CD4-positive, alpha-beta memory T cell (primary cell): ENCODE measurements at places on chromosomes 6 and 20. TPM values are rescaled to one million over a fixed set of nuclear protein-coding genes. Genes with fewer than 3 reads are reported as not detected.
A peak's percentile ranks its signal among the peaks of the same experiment; 100 is the strongest.

The RGS17 gene
- not detected for total RNA-seq

The NKAIN4 gene
- total RNA-seq = not detected

The ACTL10 gene
- 5.5 TPM for total RNA-seq

The HLA-DQA1 gene
- 5.8 TPM for total RNA-seq

The ABHD16B gene
- not detected for total RNA-seq

The OVOL2 gene
- not detected for total RNA-seq

The ADGRG6 gene
- total RNA-seq = 0.47 TPM

The CSNK2A1 gene
- total RNA-seq = 81.6 TPM

The RALGAPA2 gene
- total RNA-seq = 33.6 TPM

GRCh38 chr6:169898788-169899480 lies 147.5 kb downstream of the ERMARD start:
- DNase-seq = no peak

GRCh38 chr20:62561948-62562347 lies 80.4 kb upstream of the SLCO4A1 start:
- DNase-seq = no peak

DNA sequence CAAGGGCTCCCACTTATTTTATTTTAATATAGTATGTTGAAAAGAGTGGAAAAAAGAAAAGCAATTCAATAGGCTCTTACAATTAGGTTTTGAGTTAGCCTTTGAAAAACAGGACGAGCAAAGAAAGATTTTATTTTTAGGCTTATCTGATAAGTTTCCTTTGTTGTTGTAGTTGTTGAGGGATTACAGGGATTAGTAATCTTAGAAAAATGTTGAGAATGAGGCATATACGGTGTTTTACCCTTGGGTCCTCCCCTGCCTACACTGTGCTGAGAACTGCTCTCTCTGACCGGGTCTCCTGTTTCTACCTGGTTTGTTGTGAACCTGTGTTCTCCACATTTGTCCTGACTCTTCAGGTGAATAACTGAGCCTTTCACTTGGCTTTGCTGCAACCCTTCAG lies 16.7 kb downstream of the TRAPPC3L start:
- no peak for DNase-seq

DNA sequence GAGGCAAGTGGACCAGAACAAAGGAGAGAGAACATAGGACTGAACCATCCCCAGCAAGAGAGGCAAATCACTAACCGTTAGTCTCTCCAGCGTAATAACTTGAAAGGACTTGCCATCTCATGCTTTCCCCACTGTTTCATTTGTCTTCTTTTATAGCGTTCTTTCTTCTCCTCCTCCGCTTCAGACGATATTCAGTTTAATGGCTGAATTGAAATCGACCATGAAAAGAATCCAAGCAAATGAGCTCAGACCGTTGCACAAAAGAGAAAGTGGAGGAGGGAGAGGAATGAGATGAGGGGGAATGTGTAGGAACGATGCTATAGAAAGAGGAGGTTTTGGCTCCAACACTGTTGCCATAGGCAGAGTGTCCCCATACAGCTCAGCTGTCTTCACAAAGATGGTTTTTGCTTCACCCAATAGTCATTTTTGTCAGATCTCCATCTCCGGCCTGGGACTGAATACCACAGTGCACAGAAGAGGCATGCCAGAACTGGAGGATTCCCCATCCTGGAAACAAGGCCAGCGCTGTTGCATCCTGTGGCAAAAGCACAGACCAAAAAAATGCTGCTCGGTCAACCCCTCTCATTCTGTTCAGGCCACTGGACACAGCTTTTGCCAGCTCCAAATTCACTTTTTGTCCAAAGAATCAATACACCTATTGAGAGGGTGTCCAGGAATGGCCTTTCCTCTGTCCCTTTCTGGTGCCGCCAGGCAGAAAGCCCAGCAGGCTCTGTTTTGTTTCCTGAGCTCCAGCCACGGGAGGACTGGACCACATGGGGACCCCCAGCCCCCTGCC lies 176.1 kb downstream of the ID4 start:
- DNase-seq = no peak

- DNase-seq = no peak
Measured at GRCh38 chr6:43307451-43308100, 1.1 kb downstream of the CRIP3 start.

DNA sequence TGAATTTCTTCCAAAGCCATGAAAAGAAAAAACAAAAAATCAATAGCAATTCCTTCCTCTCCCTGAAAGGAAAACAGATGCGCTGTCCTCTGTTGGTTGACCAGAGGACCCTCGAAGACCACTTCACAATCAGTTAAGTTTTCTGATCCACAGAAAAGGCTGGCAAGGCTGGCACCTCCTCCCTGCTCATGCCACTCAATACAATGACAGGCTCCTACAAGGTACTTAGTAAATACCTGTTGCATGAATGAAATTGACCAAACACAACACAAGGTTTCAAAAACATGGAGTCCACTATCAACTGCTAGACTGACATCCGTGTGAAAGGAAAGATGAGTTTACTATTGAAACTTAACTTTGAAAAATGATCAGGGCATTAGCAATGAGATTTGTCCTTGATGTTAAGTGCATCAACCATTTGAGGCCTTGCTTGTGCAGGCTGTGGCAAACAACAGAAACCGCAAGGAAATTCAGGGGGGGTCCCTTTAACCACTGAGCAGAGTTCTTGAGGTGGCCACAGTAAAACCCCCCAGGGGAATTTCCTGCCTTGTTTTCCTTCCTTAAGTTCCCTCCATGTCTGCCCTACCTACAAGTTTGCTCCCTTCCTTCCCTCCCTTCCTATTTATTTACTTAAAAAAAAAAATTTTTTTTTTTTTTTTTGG lies 27.9 kb upstream of the RTF2 start:
- peak; percentile 67 for DNase-seq

- DNase-seq = no peak
Measured at GRCh38 chr6:87586371-87587077, 3.3 kb downstream of the RARS2 start.

DNA sequence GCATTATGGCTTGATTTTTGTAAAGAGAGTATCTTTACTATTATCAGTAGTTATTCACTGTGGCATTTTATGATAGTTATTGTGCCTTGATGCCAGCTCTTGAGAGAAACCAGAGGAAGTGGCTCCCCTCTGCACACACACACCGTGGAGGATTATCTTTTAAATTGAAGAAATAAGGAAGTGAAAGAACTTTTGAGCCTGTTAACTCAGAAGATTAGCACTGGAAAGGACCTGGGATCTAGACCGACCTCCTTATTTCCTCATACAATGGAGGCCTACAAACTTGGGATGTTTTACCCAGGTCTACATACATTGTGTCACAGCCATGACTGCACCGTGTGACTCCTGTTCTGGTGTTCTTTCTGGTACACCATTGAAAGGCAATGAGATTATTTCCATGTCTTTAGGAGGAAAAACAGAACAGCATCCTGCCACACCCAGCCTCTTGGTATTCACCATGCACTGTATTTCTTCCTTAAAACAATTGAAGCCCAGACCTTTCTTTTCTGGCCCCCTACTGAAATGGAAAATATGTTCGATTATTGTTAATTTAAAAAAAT lies 40.6 kb downstream of the HECA start:
- DNase-seq = no peak

DNA sequence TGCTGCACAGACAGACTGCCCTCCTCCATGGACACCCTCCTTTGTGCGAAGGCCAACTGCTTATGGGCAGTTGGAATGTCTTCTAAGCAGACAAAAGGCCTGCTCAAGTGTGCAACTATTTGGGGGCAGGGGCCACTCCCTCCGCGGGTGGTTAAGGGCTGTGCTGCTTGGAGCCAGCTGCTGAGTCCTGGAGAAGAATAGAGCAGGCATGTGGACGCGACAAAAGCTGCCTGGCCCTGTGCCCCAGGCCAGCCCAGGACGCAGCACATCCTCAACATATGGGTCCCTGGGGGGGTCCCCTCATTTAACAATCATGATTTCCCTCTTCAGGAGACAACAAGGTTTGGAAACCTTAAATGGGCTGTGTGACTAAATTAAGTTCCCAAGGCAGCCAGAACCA lies 45.5 kb upstream of the ENTPD6 start:
- no peak for DNase-seq

DNA sequence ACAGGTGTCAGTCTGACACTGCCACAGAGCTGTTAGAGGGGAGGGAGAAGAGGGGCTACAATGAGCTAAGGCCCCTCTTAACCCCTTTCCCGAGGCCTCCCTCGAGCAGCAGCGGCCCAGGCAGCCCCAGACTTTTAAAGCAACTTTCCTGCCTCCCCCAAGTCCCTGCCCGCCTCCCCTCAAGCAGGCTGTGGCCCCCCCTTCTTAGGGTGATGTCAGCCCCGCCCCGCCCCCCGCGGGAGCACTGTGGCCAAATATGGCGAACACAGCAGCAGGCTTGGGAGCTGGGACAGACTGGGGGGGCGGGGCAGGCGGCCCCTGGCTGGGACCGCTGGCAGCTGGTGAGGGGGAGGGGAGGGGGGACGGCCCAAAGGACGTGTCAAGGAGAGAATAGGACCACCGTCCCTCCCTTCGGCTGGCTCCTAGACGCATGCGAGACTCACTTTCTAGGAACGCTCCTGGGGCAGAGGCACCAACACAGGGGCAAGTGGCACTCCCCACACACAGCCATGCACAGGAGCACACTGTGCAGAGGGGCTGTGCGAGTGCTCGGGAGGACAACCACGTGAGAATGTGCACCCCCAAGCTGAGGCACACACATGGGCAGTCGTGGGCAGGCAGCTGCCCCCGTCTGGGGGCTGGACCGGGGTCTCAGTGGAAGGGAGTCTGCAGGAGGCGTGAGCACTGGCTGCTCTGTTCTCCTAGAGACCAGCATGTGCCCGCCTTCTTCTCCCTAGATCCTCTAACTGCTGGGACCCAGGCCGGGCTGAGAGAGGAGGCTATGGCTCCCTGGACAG lies 6.7 kb downstream of the TEAD3 start:
- no peak for DNase-seq

DNA sequence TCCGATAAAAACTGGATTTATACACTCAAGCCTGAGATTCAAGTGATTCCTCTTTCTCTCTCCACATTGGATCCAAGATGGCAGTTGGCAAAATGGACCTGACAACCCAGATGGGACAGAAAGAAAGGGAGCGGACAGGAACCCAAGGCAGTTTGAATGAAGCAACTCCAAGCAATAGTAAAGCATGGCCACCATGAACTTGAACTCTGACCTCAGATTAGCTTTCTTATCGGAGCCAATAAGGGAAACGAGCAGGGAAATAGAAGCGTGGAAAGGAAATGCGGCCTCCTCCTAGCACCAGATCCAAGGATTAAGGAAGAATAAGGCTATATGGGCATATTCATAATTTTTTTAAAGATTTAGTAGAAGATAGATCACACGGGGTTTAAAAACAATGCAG lies 213.4 kb upstream of the RIN2 start:
- no peak for DNase-seq

DNA sequence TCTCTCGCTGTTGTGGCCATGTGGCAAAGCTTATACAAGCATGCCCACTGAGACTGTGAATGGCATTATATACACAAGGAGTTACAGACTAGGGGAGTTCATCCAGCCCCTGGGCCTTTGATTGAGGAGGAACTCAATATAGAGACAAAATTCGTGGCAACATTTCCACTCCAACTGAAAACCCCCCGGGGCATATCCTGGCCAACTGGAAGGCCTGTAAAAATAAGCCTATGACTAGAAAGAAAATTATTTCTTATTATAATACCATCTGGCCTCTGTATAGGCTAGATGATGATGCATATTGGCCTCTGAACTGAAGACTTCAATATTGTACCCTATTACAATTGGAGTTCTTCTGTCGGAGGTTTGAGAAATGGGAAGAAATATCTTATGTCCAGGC lies 175.5 kb upstream of the GJE1 start:
- no peak for DNase-seq

GRCh38 chr20:55596431-55596830 lies 408.9 kb downstream of the CBLN4 start:
- DNase-seq = no peak

GRCh38 chr6:166626177-166627032 lies 646 bp downstream of the RPS6KA2 start:
- peak; percentile 47 for DNase-seq

- DNase-seq = no peak
Measured at GRCh38 chr6:151073146-151073545, 166.6 kb upstream of the AKAP12 start.

DNA sequence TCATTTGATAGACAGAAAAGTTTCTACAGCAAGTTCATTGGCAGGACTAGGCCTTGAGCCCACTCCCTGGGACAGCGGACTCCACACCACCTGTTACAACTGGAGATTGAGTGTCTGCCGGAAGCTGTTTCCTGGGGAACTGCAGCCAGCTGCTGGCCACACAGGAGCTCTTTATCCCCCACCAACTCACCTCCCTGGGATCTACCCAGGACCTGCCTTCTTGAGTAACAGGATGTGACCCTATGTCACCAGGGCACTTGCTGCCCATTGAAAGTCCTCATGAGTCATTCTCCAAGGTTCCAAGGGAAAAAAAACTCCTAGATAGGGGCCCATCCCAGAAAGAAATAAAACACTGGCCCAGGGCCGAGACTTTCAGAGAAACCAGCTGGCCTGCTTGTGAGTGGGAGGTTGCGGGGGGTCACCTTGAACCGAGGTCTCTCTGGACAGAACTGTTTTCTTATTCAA lies 37.4 kb upstream of the SLC9A8 start:
- no peak for DNase-seq

GRCh38 chr6:146886587-146887446 lies 288.0 kb downstream of the ADGB start:
- no peak for DNase-seq

DNA sequence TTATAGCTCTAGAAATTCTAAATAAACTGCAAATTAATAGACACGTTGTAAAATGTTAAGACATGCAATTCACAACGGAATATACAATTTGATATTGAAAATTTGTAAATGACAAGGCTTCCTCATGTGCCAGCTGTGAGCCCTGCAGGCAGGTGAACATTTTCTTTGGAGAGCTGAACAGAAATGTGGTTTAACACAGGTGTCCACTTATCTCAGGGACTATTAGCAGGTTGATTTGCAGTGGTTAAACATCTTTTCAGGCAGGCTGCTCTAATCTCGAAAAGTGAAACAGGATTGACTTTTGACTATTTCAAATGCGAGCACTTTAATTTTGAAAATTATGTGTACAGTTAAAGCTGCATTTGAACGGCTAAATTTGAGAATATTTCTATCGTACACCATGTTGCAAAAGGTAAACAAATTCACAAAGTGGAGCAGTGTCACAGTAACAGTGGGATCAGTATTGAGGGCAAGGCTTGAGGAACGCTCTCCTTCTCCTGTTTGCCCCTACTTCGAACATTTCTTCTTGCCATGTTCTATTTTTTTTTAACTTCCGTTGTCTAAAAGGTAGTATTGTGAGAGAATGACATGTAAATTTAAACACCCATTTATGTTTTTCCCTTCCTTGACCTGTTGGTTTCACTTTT lies 210.8 kb downstream of the CDKAL1 start:
- DNase-seq = no peak

- no peak for DNase-seq
Measured at GRCh38 chr6:169362501-169363121, 109.0 kb upstream of the THBS2 start.

- no peak for DNase-seq
Measured at GRCh38 chr6:80667006-80667405, 560.5 kb downstream of the BCKDHB start.

GRCh38 chr6:99822741-99823512 lies 171.1 kb downstream of the MCHR2 start:
- DNase-seq = no peak

- DNase-seq = no peak
Measured at GRCh38 chr6:42022755-42023384, 27.5 kb upstream of the TAF8 start.
